Activated CD4-positive, alpha-beta T cell treated with anti-CD3 and anti-CD28 coated beads for 1 hour (primary cell): ENCODE measurements at places on chromosomes 6 and 20.

- no peak for DNase-seq
Measured at GRCh38 chr6:91081452-91082067, 494.7 kb upstream of the MAP3K7 start.

- no peak for DNase-seq
Measured at GRCh38 chr6:170135821-170136471, 154.9 kb downstream of the DLL1 start.

- no peak for DNase-seq
Measured at GRCh38 chr20:12053353-12053752, 135.7 kb downstream of the BTBD3 start.

DNA sequence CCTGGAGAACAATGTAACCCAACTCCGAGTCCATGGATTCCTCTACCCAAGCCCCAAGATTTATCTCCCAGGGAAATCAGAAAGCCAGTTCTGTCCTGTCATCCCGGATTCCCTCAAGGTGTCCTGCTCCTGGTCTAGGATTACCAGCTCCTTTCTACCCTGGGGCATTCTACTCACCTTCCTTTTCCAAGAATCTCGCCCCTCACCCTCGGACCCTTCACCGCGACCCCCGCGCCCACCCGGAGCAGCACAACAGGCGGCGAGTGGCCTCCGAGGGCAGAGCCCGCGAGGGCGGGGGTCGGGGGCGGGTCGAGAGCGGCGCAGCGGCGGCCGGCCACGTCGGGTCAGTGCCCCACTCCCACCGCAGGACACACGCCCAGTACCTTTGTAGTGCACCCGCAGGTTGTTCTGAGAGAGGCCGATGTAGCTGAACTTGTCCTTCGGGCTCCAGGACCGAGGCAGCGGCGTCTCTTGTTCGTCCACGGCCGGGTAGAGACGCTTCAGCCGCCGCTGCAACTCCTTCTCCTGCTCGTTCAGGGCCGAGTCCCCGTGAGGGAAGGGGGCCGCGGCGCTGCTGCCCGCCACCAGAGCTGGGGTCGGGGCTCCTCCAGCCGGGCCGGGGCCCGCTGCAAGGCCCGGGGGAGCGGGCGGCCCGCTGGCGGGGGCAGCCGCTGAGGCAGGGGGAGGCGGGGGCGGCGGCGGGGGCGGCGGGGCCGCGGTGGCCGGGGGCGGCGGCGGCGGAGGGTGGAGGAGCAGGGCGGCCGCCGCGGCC, 897 bp downstream of the RANBP9 start:
- DNase-seq: peak; percentile 24

DNA sequence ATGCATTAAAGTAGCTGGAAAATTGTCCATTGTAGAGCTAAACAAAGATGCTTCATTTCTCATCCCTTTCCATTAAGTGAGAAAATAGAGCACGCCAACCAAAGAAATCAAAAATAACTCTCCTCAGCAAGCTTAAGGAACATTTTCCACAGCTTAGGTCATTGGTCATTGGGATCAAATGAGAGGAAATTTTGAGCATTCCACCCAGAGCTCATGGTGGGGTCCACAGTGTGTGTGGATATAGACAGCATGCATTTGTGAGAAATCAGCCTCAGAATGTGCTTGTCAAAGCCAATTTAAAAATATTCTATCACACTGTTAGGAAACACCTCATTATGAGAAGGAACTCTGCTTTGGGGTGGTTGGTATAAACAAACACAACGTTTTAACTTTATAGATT, 97.2 kb downstream of the HDGFL1 start:
- DNase-seq: no peak

DNA sequence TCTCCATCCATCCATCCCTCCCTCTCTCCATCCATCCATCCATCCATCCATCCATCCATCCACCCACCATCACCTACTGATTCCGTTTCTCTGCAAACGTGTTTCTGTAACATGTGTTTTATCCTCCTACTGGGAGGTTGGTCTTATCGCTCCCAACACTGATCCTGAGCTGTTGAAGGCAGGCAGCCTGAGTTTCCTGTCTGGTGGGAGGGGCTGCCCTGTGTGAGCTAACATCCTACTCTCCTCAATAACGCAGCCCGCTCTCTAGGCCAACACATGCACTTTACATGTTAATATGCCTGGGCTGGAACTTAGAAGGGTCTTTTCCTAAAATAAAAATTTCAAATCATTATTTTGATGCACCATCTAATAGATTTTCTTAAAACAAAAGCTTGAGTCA, 126.5 kb downstream of the WDR27 start:
- no peak for DNase-seq

GRCh38 chr6:85660181-85660611, 17.5 kb upstream of the SYNCRIP start:
- no peak for DNase-seq

DNA sequence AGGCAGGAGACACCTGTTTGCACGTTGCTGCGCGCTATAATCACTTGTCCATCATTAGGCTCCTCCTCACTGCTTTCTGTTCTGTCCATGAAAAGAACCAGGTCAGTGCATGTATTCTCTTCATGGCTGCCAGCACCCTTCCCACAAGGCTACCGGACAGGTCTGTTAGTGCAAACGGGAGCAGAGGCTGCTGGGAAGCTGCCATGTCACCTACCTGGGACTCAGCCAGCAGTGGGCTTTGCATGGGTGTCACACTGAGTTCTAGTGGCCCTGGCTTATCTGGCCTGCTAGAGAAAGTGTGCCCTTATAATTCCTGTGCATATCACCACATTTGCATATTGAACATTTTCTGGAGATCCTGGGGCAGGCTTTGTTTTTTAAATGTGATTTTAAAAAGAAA, 24.8 kb downstream of the LYRM2 start:
- no peak for DNase-seq

GRCh38 chr6:121426686-121427085, 8.8 kb upstream of the GJA1 start:
- no peak for DNase-seq

GRCh38 chr20:24915892-24916291, 33.2 kb upstream of the CST7 start:
- no peak for DNase-seq

DNA sequence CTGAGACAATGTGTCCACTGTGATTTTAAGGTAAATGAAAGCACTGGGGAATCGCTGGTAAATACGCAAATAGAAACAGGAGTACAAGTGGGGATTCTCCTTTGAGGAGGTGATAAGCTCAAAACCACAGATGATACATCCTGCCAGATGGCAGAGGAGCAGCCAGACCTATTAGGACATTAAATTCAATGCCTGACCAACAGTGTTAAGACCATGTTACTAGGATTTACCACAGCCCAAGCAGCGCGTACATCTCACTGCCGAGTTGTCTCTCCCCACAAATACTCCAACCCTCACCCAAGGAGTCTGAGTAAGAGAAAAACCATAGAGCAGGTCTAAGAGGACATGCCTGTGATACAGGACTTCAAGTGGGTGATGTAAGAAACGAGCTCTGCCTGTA, 68.9 kb upstream of the TULP1 start:
- no peak for DNase-seq

GRCh38 chr6:72035486-72035885, 149.1 kb downstream of the RIMS1 start:
- no peak for DNase-seq

DNA sequence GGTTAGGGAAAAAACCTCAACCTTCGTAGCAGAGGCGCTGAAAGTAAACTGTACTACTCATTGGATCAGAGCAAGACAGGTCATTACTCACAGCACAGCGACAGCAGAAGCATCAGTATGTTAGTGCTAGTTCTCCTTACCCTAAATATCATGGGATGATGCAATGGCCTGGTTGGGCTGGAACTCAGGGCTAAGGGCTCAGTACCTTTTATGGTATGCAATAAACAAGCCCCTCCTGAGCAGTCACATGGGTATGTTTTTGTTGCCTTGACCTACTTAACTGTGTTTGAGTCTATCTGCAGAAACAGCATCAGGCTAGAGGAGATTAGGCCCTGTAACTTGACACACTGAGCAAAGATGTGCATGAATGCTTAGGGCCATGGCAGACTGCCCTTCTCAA, 369.4 kb upstream of the IMPG1 start:
- no peak for DNase-seq
